ENCODE measurements at places on chromosomes 2 and 18.

GRCh38 chr2:236552581-236553363, 16.9 kb upstream of the ACKR3 start:
- no peak for DNase-seq

DNA sequence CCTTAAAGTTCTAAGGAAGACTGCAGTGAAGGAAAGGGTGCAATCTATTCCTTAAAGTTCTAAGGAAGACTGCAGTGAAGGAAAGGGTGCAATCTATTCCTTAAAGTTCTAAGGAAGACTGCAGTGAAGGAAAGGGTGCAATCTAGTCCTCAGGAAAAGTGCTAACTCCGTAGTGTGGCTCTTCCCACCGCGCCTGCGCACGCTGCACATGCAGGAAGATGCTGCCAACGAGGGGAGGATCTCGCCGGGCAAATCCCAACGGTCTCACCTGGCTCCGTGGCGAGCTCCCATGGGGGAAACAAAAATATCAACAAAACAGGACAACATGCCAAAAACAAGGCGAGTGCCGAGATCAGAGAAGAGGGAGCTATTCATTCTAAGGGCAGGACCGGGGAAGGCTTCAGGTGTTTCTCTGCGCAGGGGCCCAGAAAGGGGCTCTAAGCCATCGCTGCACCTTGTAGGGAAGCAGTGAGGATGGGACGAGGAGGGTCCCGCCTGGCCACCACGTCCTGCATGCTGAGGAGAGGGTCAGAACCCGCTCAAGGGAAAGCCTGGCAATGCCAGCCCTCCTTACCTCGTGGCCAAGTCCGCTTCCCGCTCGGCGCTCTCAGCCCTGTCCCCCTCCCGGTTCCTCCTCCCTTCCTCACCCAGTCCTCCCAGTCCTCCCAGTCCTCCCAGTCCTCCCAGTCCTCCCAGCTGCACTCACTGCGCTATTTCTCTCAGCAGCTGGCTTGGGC, 24.5 kb downstream of the TIMM21 start:
- no peak for DNase-seq

DNA sequence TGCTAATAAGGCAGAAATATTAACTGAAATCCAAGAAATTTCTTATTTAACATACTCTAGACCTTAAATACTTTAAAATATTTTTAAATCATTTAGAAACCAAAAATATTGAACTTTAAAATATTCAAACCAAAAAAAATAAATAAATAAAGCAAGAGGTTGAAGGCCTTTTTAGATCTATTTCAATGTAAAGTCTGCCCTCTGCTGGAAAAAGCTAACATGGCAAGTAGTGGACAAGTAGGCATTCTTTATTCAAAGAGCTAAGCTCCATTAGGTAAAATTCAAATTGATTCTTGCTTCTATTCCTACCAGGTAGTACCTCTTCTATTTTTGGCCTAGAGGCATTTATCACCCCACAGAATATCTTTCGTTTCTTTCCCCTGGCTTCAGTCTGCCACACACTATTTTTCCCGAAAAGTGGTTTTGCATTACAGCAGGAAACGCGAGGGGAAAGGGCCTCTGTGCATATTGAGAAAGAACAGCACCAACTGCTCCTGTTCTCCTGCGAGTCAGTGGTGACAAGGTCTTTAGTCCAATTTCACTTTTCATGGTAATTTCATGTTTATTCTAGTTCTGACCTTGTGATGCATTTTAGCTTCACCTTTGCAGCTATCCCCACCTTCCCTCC, 20.4 kb downstream of the IFIH1 start:
- peak; percentile 65 for DNase-seq

DNA sequence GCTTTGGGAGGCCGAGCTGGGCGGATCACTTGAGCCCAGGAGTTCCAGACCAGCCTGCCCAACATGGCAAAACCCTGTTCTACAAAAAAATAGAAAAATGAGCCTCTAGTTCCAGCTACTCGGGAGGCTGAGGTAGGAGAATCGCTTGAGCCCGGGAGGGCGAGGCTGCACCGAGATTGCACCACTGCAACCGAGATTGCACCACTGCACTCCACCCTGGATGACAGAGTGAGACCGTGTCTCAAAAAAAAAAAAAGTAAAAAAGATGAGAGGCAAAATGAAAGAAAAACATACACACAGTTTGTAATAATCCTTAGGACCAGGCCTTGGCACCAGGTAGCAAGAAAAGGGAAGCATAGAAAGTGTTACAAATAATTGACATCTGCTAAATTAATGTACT, 22.0 kb downstream of the RBM43 start:
- DNase-seq, result no peak

- no peak for DNase-seq
Measured at GRCh38 chr2:178846458-178846802, 39.2 kb upstream of the TTN start.

DNA sequence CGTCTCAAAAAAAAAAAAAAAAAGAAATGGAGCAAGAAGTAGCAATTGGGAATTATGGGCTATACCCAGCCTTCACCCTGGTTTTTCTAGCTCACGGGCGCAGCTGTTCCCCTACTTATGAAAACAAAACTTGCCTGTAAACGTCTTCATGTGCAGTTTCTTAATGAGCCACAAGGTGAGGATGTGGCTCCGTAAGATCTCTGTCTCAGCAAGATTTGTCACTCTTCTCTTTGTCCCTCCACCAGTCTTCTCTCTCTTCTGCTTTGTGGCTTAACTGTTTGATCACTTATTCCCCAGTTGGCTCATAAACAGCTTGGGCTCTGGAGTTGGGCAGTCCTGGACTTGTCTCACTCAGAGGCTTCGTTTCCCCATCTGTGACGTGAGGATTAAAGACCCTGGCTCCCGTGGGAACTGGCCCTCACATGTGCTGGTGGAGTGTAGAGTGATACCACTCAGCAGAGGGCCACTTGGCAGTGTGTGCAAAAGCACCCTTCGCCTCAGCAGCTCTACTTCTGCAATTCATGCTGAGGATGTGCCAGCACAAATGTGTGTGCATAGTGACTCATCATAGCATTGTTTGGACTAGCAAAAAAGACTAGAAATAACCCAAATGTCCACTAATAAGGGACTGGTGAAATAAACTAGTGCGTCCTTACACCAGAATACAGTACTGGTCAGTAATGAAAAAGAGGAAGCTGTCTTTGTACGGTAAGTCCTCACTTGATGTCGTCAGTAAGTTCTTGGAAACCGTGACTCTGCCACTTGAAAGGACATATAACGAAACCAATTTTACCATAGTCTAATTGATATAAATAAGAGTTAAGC, 8.7 kb downstream of the CEP68 start:
- peak; percentile 32 for DNase-seq

DNA sequence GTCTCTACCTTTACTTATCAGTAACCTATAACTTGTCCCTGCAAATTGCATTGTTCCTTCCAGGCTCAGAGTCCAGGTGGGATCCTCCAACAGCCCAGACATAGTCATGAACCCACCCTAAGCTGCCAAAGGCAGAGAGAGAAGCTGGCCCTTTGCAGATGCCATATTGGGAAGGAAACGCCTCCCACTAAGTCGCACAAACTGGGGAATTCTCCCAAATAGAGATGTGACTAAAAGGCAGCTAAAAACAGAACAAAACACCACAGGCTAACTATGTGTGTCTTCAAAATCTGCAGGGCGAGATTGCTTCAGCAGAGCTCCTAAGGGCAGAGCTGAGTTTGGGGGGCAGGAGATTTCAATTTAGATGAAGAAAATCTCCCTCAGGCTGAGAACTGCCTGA, 38.5 kb upstream of the SIGLEC15 start:
- DNase-seq, result no peak

- no peak for DNase-seq
Measured at GRCh38 chr2:71888751-71889445, 258.8 kb downstream of the CYP26B1 start.

- DNase-seq, result no peak
Measured at GRCh38 chr2:212791569-212791968, 253.0 kb upstream of the ERBB4 start.

- no peak for DNase-seq
Measured at GRCh38 chr2:218404351-218405085, 4.8 kb downstream of the CTDSP1 start.

DNA sequence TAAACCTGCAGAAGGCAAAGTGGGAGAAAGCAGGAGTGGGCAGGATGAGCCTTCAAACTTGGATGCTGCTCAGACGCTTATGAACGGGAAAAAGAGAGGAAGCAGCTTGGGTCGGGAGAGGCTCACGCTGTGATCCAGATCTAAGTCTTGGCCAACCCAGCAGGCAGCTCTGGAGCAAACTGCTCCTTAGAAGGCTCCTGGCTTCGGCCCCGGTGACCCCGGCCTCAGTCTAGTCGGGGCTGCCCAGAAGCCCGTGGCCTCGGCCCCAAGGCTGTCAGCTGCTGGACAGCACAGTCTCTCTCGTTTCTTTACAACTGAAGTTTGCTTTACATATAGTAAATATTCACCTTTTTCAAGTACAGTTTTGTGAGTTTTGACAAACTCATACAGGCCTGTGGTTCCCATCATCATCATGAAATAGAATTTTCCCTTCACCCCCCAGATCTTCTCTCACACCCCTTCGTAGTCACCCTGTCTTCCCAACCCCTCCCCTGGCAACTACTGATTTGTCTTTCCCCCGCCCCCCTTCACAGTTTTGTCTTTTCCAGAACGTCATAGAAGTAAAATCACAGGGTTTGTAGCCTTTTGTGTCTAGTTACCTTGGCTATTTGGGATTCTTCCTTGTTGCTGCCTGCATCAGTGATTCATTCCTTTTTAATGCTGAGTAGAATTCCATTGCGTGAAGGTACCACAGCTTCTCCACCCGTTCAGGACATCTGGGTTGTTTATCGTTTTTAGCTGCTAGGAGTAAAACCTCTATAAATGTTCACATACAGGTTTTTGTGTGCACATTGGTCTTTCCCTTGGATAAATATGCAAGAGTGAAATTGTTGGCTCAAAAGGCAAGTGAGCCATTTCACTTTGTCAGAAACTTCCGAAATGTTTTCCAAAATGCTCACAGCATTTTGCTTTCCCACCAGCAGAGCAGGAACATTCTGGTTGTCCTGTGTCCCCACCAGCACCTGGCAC, 35.1 kb downstream of the MYO7B start:
- DNase-seq, result no peak

DNA sequence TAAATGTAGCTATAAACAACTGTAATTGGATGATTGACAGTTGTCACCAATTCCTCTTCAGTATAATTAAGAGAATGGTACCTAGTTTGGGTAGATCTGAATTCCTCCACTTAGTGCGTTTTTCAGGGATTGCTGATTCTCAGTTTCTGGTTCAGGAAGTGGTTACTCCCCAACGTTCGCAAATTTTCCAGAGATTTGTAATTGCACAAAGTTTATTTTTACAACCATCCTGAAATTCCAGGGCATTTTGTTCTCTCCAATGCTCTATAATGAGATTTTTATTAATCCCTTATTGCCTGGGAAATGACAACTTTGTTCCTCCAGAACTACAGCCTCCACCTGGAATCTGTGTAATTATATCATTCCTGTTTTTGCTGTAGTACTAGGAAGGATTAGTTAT, 710.6 kb upstream of the ZEB2 start:
- DNase-seq, result no peak

DNA sequence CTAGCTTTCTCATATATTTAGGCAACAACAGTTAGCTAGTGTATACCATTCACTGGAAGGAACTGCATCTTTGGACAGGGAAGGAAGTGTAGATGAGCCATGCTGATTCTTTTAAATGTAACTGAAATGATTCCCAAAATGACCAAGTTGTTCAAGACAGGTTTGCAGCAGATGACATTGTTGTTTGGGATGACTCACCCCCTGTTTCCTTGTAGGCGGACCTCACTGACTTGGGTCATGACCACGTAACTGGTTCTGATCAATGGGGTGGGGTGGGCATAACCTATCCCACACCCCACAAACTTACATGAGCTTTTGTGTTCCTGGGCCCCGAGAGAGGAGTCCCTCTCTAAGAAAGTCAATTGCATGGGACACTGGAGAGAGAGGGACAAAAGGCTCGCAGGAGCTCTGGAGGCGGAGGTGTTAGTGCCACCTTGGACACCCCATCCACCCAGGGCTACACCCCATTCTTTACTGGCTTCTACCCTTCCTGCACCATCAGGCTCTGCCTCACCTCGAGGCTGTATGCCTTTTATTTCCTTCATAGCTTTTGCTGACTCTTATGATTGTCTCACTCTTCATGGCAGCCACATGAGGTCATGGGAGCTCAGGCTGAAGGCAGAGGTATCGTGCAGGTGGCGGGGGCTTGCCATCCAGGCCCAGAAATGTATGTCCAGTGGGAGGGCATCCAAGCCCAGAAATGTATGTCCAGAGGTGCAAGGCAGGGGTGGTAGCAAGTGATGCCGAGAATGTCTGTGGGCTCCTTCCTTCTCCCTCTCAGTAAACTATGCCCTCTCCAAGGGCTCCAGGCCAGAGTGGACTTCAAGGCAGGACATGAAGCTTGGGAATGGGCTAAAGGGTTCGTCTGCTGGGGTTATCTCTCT, 108.0 kb downstream of the TWIST2 start:
- DNase-seq, result no peak

DNA sequence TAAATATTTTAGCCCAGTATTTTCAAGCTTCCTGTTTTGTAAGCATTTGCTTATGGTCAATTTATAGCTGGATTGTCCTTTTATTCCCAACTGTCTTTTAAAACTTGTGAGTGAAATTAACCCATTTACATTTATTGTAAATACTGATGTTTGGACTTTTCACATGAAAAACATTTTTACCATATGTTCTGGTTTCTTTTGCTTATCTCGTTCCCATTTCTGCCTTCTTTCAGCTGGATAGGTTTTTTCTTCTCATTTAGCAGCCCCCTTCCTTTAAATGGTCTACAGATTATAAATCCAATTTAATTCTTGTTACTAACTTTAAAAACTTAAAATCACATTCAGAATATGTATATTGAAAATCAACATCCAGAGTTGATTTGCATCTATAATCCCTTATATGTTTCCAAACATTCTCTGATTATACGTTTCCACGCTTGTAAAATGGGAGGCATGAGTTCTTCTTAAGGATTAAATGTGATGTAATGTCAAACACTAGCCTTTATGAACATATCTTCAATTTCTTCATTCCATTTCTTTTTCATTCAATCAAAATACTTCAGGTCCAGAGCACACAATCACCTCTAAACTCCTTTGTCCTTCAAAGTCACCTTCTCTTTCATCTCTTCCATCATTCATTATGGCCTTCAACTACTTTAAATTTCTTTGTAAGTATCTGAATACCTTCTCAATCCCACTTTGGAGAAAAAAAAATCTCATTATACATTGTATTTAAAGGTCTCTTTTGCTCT, 1.1 kb upstream of the KDM3A start:
- no peak for DNase-seq

DNA sequence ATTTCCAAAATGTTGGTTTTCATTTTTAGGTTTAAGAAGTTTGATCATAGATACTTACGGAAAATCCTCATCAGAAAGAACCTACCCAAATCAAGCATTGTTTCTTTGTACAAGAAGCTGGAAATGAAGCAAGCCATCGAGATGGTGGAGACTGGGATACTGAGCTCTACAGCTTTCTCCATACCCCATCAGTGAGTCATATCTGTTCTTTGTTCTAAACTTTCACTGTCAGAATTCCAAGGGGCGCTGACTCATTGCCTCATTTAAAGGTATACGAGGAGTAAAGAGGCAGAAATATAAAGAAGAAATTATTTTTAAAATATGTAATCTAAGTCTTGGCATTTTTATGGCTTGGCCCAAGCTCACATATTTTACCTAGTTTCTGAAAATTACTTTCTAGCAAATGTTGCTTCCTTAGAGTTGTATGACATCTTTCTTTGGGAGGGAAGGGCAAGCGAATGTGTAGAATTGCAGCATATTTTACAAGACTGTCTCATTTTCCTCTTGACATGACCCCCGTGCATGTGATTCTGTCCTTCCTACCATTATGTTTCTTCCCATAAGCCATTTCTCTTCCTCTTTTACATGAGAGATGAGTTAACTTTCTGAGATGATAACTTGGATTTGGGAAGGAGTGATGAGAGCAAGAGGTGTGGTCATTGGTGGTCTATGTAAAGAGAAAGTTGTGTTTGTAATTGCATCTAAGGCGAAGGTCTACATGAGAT, 41.2 kb downstream of the SLC9A4 start:
- no peak for DNase-seq

GRCh38 chr2:179622112-179622511, 239.3 kb downstream of the ZNF385B start:
- DNase-seq, result no peak
